Activated CD8-positive, alpha-beta memory T cell treated with anti-CD3 and anti-CD28 coated beads for 24 hours (primary cell): ENCODE measurements at places on chromosomes 7 and 10.

- DNase-seq: no peak
Measured at GRCh38 chr7:147595042-147595441, 995.5 kb upstream of the C7orf33 start.

DNA sequence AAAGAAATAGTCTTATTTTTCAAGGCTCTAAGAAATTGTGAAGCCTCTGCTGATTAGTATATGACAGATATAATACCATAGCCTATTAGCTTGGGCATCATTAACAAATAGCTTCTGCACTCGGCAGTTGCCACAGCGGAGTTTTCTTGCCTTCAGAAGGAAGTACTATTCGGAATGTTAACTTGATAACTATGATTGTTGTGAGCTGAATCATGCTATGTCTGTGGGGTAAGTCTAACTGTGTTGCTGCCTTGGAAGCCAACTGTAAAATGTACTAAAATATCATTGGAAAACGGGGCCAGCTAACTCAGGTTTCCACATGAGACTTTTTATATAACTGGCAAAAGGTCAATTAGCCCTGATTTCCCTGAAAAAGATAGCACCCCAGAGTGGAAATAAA lies 93.2 kb downstream of the TWIST1 start:
- no peak for DNase-seq

GRCh38 chr10:21160116-21160515 lies 263.0 kb upstream of the NEBL start:
- no peak for DNase-seq

DNA sequence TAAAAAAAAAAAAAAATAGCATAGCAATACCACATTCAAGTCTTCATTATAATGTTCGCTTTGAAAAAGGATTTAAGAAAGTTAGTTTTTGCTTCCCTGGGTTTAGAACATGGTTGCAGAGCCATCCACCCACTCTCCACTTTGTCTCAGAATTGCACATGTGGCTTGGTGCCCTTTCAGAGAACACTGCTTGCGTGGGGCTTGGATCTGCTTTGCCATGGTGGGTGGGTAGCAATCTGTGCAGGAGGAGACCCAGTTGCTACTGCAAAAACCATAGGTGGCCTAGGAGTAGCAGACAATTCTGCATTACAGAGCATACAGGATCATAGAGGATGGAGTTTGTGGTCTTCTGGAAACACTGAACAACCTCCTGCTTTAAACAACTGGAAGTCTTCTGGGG lies 421.4 kb upstream of the CELF2 start:
- no peak for DNase-seq

GRCh38 chr7:134692344-134692705 lies 45.7 kb downstream of the BPGM start:
- DNase-seq: no peak

GRCh38 chr7:44565795-44566559 lies 7.7 kb downstream of the DDX56 start:
- DNase-seq: no peak

- peak; percentile 46 for DNase-seq
Measured at GRCh38 chr7:159071260-159071659, 73.4 kb downstream of the VIPR2 start.

- peak; percentile 45 for DNase-seq
Measured at GRCh38 chr10:44961230-44961571, 1.6 kb downstream of the RASSF4 start.

GRCh38 chr10:97713826-97714400 lies 383 bp downstream of the MARVELD1 start:
- DNase-seq: peak; percentile 86

GRCh38 chr10:26455567-26456315 lies 17.6 kb downstream of the APBB1IP start:
- DNase-seq: no peak

GRCh38 chr7:89232-90019 lies 102.9 kb upstream of the FAM20C start:
- no peak for DNase-seq

- peak; percentile 35 for DNase-seq
Measured at GRCh38 chr10:49748006-49748405, 14.1 kb downstream of the OGDHL start.

GRCh38 chr7:116511552-116512519 lies 12.3 kb downstream of the CAV2 start:
- DNase-seq: no peak

DNA sequence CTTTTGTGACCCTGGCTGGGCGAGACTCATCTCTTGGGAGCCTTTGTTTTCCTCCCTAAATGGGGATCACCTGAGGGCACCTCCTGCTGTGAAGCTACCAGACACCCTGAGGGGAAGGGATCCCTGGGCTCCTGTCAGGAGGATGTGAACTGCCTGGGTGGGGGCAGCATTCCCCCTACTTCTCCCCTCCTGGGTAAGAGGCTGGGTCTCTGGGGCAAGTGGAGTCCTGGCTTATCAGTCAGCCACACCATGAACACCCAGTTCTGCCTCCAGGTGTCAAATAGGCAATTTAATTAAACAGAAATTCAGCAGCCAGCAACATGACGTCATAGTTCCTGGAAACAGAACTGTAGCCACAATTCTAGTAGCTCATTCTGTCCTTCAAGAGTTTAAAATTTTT lies 97.7 kb upstream of the RET start:
- DNase-seq: peak; percentile 51

- DNase-seq: no peak
Measured at GRCh38 chr10:83073472-83073871, 1065.8 kb upstream of the GHITM start.

DNA sequence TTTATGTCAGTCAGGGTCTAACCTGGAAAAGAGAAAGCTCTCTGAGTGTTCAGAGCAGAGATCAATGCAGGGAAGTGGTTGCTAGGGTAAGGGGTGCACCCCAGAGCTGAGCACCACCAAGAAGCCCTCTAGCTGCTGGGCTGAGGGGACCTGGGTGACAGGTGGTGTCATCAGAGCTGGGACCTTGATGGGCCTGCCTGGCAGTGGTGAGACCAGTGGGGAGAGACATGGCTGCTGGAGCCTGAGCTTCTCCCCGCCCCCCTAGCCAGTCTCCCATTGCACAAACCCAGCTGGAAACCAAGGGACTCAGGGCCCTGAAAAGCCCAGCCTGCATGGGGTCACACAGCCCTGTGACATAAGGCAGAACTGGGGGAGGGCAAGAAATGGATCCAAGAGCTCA lies 49.1 kb upstream of the OSBPL3 start:
- no peak for DNase-seq

DNA sequence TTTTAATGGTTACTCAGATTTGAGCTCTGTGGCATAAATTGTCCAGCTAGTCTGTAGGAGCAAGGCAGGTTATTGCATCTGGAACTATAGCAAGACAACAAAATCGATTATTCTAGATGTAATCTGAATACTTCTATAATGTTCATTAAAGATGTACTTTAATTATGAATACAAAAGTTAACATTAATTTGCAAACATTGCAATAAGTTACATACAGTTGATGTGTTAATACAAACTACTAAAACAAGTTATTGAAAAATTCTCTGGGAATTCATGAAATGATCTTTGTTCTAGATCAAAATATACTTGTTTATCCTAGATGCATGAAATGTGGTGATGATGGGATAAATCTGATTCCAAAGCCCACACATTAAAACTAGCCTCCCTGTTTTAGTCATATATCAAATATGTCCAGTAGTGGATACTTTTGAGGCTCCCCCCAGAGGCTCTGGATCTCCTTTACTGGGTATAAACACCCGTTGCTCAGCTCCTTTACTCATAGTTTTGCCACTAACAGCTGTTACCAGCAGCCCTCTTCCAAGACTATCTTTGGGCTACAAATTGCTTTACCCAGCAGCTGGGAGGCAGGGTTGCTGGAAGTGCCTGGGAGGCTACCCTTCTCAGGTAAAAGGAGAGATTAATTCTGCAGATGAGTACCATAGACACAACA lies 78.1 kb downstream of the ARL4A start:
- no peak for DNase-seq

DNA sequence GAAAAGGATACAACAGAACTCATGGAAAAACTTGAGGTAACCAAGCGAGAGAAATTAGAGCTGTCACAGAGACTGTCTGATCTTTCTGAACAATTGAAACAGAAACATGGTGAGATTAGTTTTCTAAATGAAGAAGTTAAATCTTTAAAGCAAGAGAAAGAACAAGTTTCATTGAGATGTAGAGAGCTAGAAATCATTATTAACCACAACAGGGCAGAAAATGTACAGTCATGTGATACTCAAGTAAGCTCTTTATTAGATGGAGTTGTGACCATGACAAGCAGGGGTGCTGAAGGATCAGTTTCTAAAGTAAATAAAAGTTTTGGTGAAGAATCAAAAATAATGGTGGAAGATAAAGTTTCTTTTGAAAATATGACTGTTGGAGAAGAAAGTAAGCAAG lies 62.1 kb downstream of the AKAP9 start:
- no peak for DNase-seq

- DNase-seq: no peak
Measured at GRCh38 chr10:131178521-131179331, 132.8 kb downstream of the TCERG1L start.

DNA sequence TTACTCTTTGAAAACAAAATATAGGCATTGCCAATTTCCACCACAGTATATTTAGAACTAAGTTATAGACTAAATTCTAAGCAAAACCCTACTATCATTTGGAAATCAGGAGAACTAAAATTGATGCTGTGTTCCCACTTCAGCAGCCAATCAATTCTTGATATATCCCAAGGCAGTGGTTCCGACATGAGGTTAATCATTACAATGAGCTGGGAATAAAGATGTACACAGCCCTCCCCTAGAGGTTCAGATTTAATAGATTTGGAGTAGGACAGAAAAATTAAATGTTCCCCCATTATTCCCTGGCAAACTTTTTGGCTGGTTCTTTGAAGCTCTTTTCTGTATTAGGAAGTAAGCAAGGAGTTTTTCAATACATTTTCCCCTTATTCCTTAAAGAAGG lies 15.1 kb downstream of the ZNF800 start:
- no peak for DNase-seq

- no peak for DNase-seq
Measured at GRCh38 chr7:157846271-157846670, 509.5 kb downstream of the DNAJB6 start.

DNA sequence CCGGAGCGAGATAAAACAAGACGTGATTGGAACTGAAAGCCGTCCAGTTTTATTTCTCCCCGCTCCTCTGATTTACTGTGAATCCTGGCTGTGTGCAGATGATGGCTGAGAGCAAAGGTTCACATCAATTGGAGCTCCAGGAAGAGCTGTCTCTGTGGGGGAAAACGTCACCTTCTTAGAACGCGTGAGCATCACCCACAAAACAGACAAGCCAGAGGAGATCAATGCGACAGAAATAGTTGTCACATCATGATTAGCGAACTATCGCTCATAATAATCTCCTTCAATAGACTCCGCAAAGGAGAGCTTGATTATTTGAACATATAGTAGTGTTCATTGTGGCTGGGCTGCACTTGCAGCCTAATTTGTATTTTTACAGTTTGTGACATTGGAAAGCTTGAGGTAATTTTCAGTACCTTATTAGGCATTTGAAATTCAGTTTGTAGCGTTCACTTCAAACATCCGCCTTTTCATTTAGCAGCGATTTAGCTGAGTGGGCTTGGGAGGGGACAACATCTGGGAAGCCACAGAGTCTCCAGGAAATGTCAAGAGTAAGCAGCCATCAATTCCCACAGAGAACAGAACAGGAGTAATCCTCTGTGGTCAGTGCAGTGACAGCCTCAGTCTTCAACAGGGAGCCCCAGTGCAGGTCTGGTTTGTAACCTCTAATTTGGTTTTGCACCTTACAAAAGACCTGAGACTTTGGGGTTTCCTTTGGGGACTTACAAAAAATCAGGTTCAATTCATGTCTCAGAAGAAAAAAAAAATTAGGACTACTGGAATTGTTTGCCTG lies 276.8 kb upstream of the PFKP start:
- DNase-seq: no peak

GRCh38 chr10:30170814-30171213 lies 111.4 kb upstream of the JCAD start:
- no peak for DNase-seq

- DNase-seq: no peak
Measured at GRCh38 chr7:121301446-121302213, 27.2 kb upstream of the WNT16 start.

GRCh38 chr10:112091703-112092102 lies 91.9 kb downstream of the GPAM start:
- no peak for DNase-seq

- no peak for DNase-seq
Measured at GRCh38 chr7:136957391-136957790, 88.9 kb downstream of the CHRM2 start.

- DNase-seq: no peak
Measured at GRCh38 chr7:69907720-69908119, 309.4 kb downstream of the AUTS2 start.

- DNase-seq: no peak
Measured at GRCh38 chr7:57305192-57305748, 144.7 kb upstream of the ZNF716 start.

GRCh38 chr7:73904219-73905137 lies 43.5 kb downstream of the TMEM270 start:
- no peak for DNase-seq

- DNase-seq: no peak
Measured at GRCh38 chr10:121448766-121449421, 149.3 kb downstream of the FGFR2 start.

GRCh38 chr7:47428768-47429472 lies 153.0 kb downstream of the TNS3 start:
- DNase-seq: no peak

GRCh38 chr7:42907316-42907715 lies 4.6 kb downstream of the C7orf25 start:
- DNase-seq: no peak

GRCh38 chr10:94938383-94938782 lies at the start of gene CYP2C9:
CYP2C9 (plus strand) TSS chr10:94938658; CDS start chr10:94938683, 25 bp downstream.
- DNase-seq: no peak

DNA sequence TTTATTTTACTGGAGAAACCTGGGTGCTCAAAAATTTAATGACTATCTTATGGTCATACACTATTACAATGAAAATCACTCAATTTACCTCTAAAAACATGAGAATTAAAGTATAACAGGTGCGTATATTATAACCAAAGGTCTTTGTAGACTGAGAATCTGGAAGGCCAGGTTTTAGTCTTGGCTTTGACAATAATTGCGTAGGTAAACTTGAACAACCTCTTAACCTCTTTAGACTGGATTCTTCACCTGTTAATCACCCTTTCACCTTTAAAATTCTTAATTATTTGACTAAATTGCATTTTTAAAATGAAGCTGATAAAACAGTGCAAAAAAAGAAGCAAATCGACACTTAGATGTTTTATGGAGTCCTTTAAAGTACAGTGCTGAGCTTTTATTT lies 156.1 kb downstream of the SEMA3E start:
- no peak for DNase-seq

- no peak for DNase-seq
Measured at GRCh38 chr10:45235798-45236220, 79.6 kb downstream of the OR13A1 start.

GRCh38 chr10:88493691-88494483 lies 89.2 kb downstream of the RNLS start:
- DNase-seq: no peak

GRCh38 chr7:52209614-52210013 lies 825.8 kb upstream of the POM121L12 start:
- DNase-seq: no peak

GRCh38 chr10:72073708-72074573 lies 14.4 kb downstream of the SPOCK2 start:
- DNase-seq: peak; percentile 56
